CD8-positive, alpha-beta T cell (primary cell): ENCODE measurements at places on chromosomes 6 and 20. TPM values are rescaled to one million over a fixed set of nuclear protein-coding genes. Genes with fewer than 3 reads are reported as not detected.

DNA sequence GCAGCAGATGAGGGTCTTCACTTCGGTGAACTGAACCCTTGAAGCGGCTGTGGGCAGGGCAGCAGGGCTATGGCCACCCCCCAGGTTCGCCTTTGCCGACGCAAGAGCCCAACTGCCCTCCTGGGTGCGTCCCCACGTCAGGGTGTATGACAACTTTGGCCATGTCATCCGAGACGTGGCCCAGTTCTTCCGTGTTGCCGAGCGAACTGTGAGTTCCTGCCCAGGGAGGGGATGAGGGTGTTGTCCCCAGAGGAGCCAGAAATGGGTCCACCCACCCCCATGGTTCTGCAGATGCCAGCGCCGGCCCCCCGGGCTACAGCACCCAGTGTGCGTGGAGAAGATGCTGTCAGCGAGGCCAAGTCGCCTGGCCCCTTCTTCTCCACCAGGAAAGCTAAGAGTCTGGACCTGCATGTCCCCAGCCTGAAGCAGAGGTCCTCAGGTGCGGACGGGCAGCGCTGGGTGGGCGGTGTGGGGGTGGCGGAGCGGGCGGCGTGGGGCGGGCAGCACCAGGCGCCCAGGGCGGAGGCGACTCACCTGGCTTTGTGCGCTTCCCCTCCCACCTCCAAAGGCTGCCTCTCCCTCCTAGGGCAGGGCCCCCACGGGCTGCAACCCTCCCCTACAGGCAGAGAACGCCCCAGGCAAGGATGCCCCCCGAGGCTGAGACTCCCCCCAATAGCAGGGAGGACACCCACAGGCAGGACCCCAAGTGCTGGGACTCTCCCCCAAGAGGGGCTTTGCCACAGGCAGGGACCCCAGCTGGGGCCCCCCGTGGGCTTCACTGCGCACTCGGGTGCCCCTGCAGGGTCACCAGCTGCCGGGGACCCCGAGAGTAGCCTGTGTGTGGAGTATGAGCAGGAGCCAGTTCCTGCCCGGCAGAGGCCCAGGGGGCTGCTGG is 6.2 kb upstream of the TNFRSF6B start:
- DNase-seq, result no peak

- DNase-seq, result no peak
These were observed 70.5 kb downstream of the COL19A1 start for GRCh38 chr6:69936674-69937363.

- no peak for DNase-seq
These were observed 144.5 kb downstream of the LPA start for GRCh38 chr6:160519603-160520042.

- no peak for DNase-seq
These were observed 217.1 kb upstream of the MARCKS start for GRCh38 chr6:113640051-113640450.

DNA sequence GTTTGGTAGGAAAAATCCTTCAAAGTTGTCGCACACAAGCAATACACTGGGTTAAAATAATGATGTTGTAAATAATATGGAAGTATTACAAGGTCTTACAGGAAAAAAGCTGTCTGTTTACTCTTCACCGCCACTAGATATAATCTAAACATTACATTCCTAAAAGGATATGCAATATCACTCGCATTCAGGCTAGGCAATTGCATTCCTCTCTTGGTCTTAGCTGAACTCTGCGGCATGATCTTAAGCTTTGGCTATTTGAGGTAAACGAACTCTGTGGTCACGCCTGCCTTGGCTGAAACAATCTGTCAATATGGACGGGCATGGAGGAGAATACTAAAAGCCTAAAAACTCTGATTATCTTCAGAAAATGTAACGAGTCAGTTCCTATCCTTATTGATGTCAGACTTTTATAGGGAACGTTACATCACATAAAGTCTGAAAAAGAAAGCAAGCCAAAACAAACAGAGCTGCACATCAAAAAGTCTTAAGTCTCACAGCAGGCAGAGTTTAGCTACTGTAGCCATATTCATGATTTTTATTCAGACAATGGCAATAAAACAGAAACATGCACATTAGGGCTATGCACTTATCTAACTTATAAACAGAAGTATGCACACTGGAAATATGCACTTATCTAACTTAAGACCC is 30.8 kb upstream of the FILIP1 start:
- no peak for DNase-seq

DNA sequence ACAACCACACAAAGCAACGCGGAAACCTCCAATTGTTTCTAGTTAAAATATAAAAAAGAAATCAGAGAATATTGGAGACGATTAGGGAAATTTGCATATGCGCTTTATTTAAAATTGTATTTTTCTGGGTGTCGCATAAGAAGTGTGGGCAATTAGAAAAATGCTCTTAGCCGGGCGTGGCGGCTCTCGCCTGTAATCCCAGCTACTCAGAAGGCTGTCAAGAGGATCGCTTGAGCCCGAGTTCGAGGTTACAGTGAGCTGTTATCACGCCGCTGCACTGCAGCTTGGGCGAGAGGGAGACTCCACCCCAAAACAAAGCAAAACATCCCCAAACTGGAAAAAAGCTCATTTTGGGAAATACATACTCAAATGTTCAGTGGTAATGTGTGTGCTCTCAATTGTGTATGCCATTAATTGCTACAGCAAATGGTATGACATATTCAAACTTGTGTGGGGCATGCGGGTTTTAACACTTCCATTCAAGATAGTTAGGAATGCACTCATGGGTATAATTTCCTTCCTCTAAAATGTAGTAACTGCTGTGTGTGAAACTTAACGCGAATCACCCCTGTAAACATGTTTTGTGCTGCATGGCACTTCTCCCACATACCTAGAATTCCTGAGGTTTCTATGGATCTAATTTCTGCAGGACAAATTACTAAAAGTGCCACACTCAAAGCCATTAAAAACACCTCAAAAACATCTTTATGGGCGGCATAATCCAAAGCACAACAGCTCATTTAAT is 54.7 kb upstream of the HFE start:
- no peak for DNase-seq

DNA sequence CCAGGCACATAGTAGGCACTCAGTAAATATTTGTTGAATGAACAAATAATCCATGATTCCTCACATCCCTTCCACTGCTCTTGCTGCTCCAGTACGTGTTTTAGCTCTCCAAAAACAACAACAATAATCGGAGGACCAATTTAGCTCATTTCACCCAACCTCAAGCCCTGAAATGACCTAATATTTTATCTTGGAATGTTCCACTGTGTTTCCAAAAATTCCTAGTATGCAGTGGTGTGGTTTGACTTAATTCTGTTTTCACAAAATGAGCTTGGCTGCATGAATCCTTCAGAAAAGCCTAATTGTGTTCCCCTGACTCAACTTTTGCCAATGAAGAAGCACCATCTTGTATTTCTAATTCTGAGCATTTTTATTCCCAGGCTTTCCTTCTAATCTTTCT is 168.0 kb upstream of the PHACTR1 start:
- DNase-seq, result no peak

- no peak for DNase-seq
These were observed 547.9 kb upstream of the PTCHD4 start for GRCh38 chr6:48658915-48659314.

GRCh38 chr6:154984146-154984545 is 11.0 kb upstream of the TIAM2 start:
- no peak for DNase-seq

DNA sequence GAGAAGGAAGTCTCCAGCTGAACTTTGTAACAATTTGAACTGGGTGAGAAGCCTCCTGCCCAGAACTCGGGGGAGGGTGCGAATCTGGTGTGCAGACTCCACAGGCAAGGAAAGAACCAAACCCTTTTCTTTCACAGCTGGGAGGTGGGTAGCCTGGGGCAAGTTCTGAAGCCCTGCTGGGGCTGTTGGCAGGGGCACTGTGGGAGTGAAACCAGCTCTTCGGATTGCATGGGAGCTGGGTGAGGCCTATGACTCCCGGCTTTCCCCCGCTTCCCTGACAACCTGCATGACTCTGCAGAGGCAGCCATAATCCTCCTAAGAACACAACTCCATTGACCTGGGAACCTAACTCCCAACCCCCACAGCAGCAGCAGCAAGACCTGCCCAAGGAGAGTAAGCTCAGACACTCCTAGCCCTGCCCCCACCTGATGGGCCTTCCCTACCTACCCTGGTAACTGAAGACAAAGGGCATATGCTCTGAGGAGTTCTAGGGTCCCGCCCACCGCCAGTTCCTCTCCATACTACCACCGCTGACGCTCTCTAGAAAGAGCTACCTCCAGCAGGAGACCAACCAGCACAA is 37.5 kb downstream of the SOD2 start:
- no peak for DNase-seq

DNA sequence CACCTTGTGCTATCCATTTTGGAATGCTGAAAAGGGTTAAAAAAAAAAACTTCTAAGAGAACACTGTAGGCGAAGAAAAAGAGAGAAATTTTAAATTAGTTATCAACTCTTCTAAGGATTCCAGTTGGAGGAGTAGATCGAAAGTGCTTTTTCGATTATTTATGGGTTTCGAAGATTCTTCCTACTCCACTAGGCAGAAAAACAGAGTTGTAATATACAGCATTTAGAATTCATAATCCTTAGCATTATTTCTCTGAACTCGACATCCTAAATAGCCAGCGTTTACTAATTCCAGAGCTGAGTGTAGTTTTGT is 817 bp upstream of the RNF217 start:
- DNase-seq, result no peak

GRCh38 chr6:159602431-159603041 is 90.5 kb downstream of the SOD2 start:
- DNase-seq, result no peak

DNA sequence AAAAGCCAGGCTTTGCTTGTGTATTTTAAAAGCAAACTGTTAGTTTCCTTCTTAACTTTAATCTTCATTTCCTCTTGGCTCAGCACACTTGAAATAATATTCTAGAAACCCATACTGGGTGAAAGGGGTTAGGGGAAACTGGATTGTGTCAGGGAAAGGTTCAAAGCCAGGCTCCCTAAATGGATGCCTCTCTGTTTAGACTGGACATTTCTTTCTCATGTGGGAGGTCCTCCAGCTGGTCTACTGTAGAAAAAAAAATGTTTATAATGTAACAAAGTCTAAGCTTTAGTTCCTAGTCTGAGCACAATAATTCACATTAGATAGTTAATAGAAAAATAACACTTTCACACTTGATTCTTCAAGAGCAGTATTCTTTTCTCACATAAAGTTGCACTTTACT is 89.0 kb upstream of the AKIRIN2 start:
- DNase-seq, result no peak

- no peak for DNase-seq
These were observed 4.2 kb upstream of the IRF4 start for GRCh38 chr6:387293-387741.

DNA sequence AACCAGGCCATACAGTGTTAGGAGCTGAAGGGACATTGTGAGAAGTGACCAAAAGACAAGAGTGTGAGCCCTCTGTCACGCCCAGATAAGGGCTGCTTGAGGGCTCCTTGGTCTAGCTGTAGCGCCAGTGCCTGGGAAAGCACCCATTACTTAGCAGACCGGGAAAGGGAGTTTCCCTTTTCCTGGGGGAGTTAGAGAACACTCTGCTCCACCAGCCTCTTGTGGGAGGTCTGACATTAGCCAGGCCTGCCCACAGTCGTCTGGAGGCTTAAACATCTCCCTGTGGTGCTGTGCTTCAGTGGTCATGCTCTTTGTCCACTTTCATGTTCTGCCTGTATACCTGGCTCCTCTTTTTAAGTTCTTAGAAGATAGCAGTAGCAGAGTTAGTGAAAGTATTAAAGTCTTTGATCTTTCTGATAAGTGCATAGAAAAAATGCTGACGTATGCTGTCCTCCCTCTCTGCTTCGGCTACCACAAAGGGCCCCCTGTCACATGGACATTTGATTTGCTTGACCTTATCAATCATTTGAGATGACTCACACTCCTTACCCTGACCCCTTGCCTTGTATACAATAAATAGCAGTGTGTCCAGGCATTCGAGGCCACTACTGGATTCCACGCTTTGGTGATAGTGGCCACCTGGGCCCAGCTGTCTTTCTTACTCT is 201.5 kb upstream of the ECI2 start:
- no peak for DNase-seq

GRCh38 chr20:6504826-6505225 is 262.7 kb upstream of the BMP2 start:
- no peak for DNase-seq

GRCh38 chr20:50607850-50608749 is 83.2 kb downstream of the RIPOR3 start:
- no peak for DNase-seq

DNA sequence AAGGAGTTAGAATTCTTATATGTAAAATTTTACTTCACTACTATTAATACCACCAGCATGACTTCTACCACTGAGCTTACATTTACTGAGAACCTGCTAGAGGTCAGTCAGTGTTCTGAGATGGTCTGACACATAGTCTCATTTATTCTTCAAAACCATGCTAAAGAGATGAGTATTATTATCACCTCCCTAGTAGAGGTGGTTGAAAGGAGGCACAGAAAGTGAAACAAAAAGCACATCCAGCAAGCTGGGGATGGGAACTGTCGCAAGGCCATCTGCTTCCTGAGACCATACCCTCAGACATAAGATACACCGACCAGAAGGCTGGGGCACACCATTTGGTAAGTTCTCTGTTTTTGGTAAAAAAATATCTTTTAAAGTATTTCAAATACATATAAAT is 137.7 kb downstream of the INSM1 start:
- no peak for DNase-seq

GRCh38 chr6:107495196-107495643 is 5.3 kb downstream of the SOBP start:
- DNase-seq, result no peak

- DNase-seq, result no peak
These were observed 501.8 kb upstream of the SULF2 start for GRCh38 chr20:48287021-48287494.

- no peak for DNase-seq
These were observed 45.1 kb downstream of the RAMACL start for GRCh38 chr6:166541366-166541765.

DNA sequence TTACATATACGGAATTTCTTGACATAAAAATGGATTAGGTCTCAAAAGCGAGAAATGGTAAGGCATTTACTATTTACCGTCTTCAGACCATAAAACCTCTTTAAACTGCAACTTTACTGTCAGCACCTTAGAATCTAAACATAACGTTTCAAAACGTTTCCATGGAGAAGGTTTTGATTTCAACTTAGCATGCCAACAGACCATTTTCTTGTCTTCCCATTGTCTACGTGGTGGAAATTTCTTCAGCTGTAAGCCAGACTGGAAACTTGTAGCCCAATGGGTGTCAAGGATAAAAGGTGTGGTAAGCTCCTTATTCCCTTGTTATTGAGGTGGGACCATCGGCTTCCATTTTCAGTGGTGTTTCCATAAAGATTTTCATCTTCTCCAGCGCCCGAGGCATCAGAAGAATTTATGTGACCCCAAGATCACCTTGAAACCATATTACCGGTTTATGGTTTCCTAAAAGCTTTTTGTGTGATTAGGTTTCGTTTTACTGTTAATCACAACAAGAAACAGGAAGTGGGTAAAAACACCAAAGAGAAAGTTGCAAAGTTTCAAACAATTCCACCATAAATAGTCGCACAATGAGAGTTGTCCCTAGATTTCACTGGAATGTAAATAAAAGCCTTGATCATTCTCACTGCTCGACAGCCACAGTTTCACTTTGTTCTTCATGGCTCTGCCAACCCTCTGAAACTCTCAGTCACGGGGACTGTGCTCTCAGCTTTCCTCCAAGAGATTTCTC is 63.0 kb upstream of the CD2AP start:
- no peak for DNase-seq

GRCh38 chr6:146389740-146390139 is 153.9 kb upstream of the RAB32 start:
- no peak for DNase-seq

The ERVFRD-1 gene
- not detected for total RNA-seq

The TMEM63B gene
- total RNA-seq, result 19.0 TPM

The ARMH2 gene
- total RNA-seq, result 0.44 TPM

The C20orf144 gene
- 0.25 TPM for total RNA-seq

The FABP7 gene
- not detected for total RNA-seq
